ENCODE measurements at places on chromosomes 2 and 18.

DNA sequence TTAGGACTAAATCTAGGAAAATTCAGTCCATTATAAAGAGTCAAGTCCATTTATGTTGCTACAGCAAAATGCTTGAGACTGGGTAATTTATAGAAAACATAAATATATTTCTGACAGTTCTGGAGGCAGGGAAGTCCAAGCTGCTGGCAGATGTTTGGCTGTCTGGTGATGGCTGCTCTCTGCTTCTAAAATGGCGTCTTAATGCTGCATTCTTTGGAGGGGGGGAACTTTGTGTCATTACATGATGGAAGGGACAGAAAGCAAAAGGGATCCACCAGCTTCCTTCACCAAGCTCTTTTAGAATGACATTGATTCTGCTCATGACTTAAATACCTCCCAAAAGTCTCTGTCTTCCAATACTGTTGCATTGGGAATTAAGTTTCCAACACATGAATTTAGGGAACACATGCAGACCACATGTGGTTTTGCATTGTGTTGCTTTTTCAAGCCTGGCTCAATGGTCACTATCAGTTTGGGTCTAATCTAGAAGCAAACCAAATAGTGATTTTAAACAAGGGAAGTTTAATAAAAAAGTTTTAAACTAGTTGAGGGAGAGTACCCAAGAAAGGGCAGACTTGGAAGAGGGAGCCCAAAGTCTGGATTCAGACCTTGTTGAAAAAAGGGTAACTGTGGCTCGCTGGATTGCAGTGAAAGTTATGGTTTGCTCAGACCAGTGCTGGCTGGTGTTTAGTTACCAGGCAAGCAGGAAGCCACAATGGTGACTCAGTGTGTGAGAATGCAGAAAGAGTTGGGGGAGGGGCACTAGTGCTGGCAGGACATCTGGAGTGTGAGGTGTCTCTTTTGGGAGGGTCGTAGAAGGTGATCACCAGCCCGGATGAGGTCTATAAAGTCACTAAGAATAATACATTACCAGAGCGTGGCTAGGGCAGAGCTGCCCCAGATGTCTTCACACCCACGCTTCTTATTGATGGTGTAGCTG, 30.8 kb downstream of the C18orf54 start:
- no peak for DNase-seq

DNA sequence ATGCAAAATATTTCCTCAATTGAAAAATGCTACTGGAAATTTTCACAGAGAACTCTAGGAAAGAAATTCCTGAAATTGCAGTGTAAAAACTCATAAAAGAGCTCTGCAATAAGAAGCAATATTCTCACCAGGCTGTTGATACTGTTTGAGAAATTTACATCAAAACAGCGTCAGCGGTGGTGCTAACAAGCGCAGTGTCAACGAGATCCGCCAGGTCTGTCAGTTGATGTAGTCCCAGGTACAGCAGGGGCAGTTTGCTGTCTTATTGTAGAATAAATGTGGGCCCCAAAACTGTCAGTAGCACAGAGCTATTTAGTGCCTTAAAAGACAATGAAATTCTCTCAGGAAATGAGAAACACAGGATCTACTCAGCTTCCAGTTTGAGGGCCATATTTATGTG, 611.2 kb downstream of the ARHGAP15 start:
- no peak for DNase-seq

GRCh38 chr2:120679526-120679925, 56.1 kb upstream of the GLI2 start:
- DNase-seq: no peak

DNA sequence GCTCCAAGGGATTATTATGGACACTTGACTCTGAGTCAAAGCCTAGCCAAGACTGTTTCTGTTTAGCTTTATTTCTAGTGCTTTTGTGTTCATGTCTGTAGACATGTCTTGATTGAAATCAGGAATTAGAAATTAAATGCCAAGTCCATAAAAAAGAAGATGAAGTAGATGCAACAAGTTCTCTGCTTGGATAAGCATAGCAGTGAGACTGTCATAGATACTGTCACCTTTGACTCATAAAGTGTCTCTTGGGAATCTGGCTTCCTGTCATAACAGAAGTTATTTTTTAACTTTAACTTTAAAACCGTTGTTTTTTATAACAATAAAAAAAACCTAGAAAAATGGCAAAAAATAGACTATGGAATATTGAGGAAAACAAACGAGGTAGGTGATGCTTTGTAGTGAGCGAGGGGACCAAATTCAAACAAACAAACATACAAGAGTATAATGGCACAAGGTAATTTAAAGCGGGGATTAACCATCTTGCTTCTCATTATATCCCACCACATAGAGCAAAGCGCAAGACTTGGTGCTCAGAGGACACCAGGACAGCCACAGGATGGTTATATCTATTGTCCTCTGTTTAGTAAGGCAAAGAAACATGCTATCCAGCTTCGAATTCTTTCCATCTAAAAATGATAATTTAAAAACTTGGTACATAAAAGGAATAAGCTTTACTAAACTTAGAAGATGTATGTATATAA, 64.6 kb downstream of the CD226 start:
- DNase-seq: no peak

- no peak for DNase-seq
Measured at GRCh38 chr2:104849618-104850141, 4.2 kb upstream of the POU3F3 start.

DNA sequence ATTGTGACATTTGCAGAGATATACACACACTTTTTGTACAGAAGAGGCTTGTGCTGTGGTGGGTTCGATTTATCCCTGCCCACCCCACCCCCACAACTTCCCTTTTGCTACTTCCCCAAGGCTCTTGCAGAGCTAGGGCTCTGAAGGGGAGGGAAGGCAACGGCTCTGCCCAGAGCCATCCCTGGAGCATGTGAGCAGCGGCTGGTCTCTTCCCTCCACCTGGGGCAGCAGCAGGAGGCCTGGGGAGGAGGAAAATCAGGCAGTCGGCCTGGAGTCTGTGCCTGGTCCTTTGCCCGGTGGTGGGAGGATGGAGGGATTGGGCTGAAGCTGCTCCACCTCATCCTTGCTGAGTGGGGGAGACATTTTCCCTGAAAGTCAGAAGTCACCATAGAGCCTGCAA, 40.0 kb downstream of the STEAP3 start:
- no peak for DNase-seq

- no peak for DNase-seq
Measured at GRCh38 chr2:18771212-18771611, 181.8 kb upstream of the NT5C1B start.

DNA sequence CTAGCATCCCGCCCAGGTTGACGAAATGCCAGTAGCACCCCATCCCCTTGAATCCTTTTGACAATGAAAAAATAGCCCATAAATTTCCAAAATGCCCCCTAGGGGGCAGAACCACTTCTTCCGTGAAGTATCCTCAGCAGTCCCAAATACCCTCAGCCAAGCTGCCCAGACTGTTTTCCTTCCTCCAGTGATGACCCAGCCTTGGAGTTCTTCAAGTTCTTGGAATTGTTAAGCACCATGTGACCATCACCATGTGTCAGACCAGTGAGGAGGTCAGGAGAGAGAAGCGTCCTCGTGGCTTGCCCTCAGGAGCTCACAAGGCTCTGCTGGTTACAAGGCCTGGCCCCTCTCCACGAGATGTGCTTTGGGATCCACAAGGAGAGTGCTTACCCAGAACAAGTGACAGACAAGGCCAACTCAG, 1.4 kb upstream of the SLC23A3 start:
- no peak for DNase-seq

DNA sequence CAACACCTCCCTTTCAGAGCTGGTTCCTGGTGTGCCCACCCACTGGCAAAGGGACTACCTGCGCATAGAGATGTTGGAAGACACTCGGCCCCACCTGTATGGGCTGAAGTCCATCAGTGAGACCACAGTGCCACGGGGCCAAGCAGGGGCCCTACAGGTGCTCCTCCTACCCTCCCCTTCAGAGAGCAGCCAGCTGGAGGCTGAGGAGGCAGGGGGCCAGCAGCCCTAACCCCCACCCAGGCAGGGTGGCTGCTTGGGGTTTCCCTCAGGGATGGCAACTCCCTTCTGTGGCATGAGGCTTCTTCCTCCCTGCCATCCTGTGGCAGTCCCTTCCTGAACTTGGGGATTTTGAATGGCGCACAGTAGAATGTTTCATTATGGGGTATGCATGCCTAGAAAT, 125.3 kb downstream of the NCK2 start:
- no peak for DNase-seq

GRCh38 chr2:205210494-205210893, 471.8 kb upstream of the NRP2 start:
- no peak for DNase-seq

DNA sequence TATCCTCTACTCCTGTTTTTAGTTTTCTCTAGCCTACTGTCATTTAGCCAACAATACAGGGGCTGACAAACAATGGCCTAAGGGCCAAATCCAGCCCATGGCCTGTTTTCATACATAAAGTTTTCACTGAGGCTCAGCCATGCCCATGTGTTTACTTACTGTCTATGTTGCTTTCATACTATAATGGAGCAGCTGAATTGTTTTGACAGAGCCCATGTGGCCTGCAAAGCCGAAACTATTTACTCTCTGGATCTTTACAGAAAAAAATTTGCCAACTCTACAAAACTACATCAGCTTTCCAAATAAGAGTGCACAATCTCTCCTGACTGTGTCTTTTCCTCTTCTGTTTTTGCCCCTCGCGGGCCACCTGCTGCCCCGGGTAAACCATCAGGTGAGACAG, 24.0 kb downstream of the LGALSL start:
- DNase-seq: no peak

DNA sequence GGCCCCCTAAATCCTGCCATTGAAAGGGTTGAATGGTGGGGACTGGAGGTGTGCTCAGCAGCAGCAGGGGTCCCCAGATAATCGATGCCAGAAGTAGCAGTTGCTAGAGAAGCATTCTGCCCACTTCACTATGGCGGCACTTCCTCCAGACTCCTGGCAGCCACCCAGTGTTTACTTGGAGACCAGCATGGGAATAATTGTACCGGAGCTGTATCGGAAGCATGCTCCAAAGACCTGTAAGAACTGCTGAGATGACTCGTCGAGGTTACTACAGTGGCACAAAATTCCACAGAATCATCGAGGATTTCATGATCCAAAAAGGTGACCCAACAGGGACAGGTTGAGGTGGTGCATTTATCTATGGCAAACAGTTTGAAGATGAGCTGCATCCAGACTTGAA, 11.0 kb upstream of the GAREM2 start:
- no peak for DNase-seq

GRCh38 chr2:12202313-12203075, 456.1 kb downstream of the LPIN1 start:
- DNase-seq: no peak

DNA sequence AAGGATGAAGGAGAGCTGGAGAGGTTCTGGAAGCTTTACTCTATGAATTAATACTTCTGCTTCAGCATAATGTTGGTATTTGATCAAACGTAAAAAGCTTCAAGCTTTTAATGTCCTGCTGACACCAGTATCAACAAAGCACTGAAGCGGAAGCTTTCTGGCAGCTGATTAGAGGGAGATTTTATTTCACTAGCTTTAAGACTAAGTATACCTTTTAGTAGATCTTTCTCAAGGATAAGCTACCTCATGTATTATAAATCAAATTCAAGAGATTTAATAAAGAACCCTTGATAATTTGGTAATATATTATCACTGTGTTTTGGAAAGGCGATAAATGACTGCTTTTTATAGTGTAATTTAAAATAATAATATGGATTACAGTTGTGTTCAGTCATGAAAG, 128.0 kb upstream of the CD302 start:
- no peak for DNase-seq

DNA sequence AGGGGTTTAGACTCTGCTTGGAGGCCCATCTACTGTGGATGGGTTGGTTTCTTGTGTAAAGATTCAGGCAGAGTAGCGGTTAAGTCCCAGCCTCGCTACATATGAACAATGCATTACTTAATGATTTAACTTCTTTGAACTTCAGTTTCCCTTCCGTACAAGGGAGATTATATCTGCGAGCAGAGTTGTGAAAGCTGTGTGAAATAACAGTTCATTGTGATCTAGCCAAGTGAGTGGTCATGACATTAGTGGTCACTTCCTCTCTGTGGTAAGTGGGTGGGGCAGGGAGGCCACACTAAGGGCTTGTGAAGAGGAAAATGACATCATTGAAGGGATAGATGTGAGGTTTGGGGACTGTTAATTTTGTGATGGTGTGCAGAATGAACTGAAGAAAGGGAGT, 14.1 kb upstream of the MEX3C start:
- DNase-seq: no peak

Data from NCI-H2029 treated with DMSO at 0.1 percent for 48 hours (cell line).